ENCODE measurements at places on chromosomes 2 and 18. TPM values are rescaled to one million over a fixed set of nuclear protein-coding genes. Genes with fewer than 3 reads are reported as not detected.
A peak's percentile ranks its signal among the peaks of the same experiment; 100 is the strongest.

The LOXL3 gene
- 0.81 TPM for total RNA-seq

DNA sequence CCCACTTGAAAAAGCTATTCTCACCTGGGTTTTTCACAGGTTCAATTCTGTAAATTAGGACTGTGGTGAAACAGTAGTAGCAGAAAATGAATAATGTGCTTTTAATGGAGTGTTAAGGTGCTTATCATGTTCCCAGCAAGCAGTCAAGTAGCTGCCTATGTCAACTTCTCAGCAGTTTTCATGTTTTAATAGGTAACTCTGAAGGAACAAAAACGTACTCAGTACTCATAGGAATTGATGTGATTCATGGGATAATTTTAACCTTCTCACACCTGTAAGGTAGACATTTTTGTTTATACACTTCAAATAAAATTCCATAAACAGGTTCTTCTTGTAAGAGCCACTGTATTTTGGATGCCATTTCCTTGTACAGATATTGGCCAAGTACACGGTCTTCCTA, 801.6 kb downstream of the MBD2 start:
- no peaks in the 10 kb centered on the region for H3K4me1 ChIP-seq
- no peaks in the 10 kb centered on the region for H3K27me3 ChIP-seq
- H3K4me3 ChIP-seq = no peak overlapping the region
- no peak overlapping the region for H3K27ac ChIP-seq

- H3K4me1 ChIP-seq = peaks cover 10% of the 10 kb centered on the region
- no peaks in the 10 kb centered on the region for H3K36me3 ChIP-seq
- H3K27me3 ChIP-seq = peaks cover 2% of the 10 kb centered on the region
- no peak overlapping the region for H3K27ac ChIP-seq
These were observed 2.3 kb upstream of the ALKAL2 start for GRCh38 chr2:290090-290722.

The GPR45 gene
- total RNA-seq = not detected

- H3K27ac ChIP-seq = no peak overlapping the region
- H3K36me3 ChIP-seq = no peaks in the 10 kb centered on the region
- no peaks in the 10 kb centered on the region for H3K27me3 ChIP-seq
- H3K4me3 ChIP-seq = no peak overlapping the region
- peaks cover 13% of the 10 kb centered on the region for H3K4me1 ChIP-seq
- DNase-seq = no peak
These were observed 114.2 kb downstream of the RTP5 start for GRCh38 chr2:241983571-241984270.

The GKN1 gene
- not detected for total RNA-seq

- DNase-seq = no peak
- H3K36me3 ChIP-seq = no peaks in the 10 kb centered on the region
- H3K4me3 ChIP-seq = no peak overlapping the region
- no peaks in the 10 kb centered on the region for H3K27me3 ChIP-seq
These were observed 242.4 kb upstream of the SLC39A10 start for GRCh38 chr2:195414537-195415100.

- H3K27ac ChIP-seq = no peak overlapping the region
- no peak overlapping the region for H3K4me3 ChIP-seq
- H3K27me3 ChIP-seq = no peaks in the 10 kb centered on the region
- H3K36me3 ChIP-seq = no peaks in the 10 kb centered on the region
These were observed 62.4 kb downstream of the PLB1 start for GRCh38 chr2:28558158-28558820.

GRCh38 chr2:76202866-76203265, 492.2 kb upstream of the GCFC2 start:
- no peak overlapping the region for H3K4me3 ChIP-seq
- no peaks in the 10 kb centered on the region for H3K36me3 ChIP-seq
- no peak overlapping the region for H3K27ac ChIP-seq
- H3K4me1 ChIP-seq = no peaks in the 10 kb centered on the region

The PFN4 gene
- not detected for total RNA-seq

DNA sequence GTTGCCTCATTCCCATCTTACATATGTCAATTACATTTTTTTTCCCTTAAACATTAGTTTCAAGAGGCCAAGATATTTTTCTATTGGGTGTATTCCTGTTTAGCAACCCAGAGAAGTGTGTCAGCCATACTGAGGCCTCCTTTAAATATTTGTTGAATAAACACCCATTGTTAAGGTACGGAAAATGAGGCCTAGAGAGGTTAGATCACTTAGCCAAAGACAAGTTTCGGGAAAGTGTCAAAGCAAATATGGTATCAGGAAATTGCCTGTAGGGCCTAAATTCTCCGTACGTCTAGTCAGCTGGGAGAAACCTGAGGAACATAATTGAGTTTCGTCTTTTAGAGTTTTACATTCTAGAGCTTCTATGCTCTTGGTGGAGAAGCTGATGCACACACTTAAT, 1138.3 kb downstream of the DPP10 start:
- no peak overlapping the region for H3K4me3 ChIP-seq
- H3K4me1 ChIP-seq = no peaks in the 10 kb centered on the region
- no peaks in the 10 kb centered on the region for H3K27me3 ChIP-seq
- H3K27ac ChIP-seq = no peak overlapping the region

DNA sequence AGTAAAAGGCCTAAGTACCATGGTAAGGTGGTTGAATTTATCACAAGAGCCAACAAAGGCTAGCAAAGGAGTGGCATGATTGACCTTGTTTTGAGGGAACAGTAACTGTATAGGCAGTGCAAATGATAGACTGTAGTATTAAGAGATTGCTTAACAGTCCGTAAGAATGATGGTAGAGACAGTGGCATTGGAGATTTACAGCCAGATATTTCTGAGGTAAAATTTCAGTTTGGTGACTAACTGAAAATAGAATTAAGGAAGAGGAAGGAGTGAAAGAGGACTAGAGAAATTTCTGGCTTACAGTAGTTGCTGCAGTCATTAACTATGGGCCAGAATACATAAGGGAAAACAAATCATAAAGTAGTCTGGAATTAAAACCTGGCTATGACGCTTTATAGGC, 4.4 kb upstream of the BAZ2B start:
- no peak overlapping the region for H3K27ac ChIP-seq
- no peaks in the 10 kb centered on the region for H3K36me3 ChIP-seq
- no peak for DNase-seq
- no peak overlapping the region for H3K4me3 ChIP-seq

- no peak overlapping the region for H3K27ac ChIP-seq
- no peaks in the 10 kb centered on the region for H3K4me1 ChIP-seq
- no peak for DNase-seq
- no peak overlapping the region for H3K4me3 ChIP-seq
- no peaks in the 10 kb centered on the region for H3K36me3 ChIP-seq
These were observed 60.6 kb upstream of the ATP8B1 start for GRCh38 chr18:57863706-57864105.

DNA sequence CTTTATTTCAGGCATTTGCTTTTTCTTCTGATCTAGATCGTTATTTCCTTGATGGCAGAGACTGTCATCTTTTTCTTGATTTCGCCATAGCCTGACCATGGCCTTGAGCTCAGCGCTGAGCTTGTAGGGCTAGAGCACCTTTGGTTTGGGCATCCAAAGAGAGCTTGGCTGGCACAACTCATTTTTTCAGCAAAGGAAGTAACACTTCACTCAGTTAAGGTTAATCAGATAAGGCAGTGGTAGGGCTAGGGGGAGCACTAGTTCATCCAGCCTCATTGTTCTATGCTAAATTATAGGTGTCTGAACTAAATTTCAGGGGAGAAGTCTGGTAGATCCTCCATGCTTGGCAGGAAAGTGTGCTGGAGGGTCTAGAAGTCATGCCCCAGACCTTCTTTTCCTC, 125.0 kb downstream of the SETBP1 start:
- no peaks in the 10 kb centered on the region for H3K4me1 ChIP-seq
- H3K36me3 ChIP-seq = no peaks in the 10 kb centered on the region
- DNase-seq = no peak
- H3K27me3 ChIP-seq = no peaks in the 10 kb centered on the region

The OR6B3 gene
- not detected for total RNA-seq

The C1GALT1C1L gene
- not detected for total RNA-seq

The INPP1 gene
- 5.1 TPM for total RNA-seq

- H3K27ac ChIP-seq = no peak overlapping the region
- no peaks in the 10 kb centered on the region for H3K4me1 ChIP-seq
- no peaks in the 10 kb centered on the region for H3K36me3 ChIP-seq
- H3K4me3 ChIP-seq = no peak overlapping the region
- DNase-seq = no peak
These were observed 34.9 kb downstream of the NOL4 start for GRCh38 chr18:34189656-34190435.

The CASP10 gene
- 40.8 TPM for total RNA-seq

The REG3G gene
- total RNA-seq = not detected

The FABP1 gene
- not detected for total RNA-seq

The PLEKHM3 gene
- total RNA-seq = 16.1 TPM

- H3K36me3 ChIP-seq = no peaks in the 10 kb centered on the region
- no peak overlapping the region for H3K27ac ChIP-seq
- H3K4me3 ChIP-seq = no peak overlapping the region
- DNase-seq = no peak
- H3K4me1 ChIP-seq = no peaks in the 10 kb centered on the region
These were observed 53.9 kb upstream of the CTAGE1 start for GRCh38 chr18:22471546-22472131.

DNA sequence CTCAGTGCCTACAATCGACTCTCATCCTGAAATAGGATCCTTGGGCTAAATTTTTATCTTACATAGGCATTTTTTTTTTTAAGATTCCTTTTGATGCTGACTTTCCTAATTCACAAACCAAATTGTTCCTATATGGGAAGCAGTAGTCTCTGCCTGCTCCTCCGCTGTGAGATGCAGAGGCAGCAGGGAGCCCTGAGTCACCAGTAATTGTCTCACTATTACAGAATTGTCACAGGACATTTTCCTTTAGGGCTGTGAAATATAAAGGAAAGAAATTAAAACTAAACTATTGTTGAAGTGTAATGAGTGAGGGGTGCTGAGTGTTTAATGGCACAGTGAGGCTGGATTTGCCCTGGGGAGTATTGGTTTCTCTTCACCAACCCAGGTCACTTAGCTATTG, 63.8 kb downstream of the MYO3B start:
- no peaks in the 10 kb centered on the region for H3K27me3 ChIP-seq
- H3K27ac ChIP-seq = no peak overlapping the region
- H3K36me3 ChIP-seq = no peaks in the 10 kb centered on the region
- no peaks in the 10 kb centered on the region for H3K4me1 ChIP-seq

- H3K4me3 ChIP-seq = no peak overlapping the region
- DNase-seq = no peak
- H3K27ac ChIP-seq = no peak overlapping the region
- no peaks in the 10 kb centered on the region for H3K27me3 ChIP-seq
These were observed 230.2 kb downstream of the ZBTB7C start for GRCh38 chr18:48179001-48179400.

GRCh38 chr2:179424571-179424970, 159.9 kb upstream of the SESTD1 start:
- no peak overlapping the region for H3K27ac ChIP-seq
- no peaks in the 10 kb centered on the region for H3K36me3 ChIP-seq
- H3K4me1 ChIP-seq = no peaks in the 10 kb centered on the region
- H3K27me3 ChIP-seq = no peaks in the 10 kb centered on the region
- no peak overlapping the region for H3K4me3 ChIP-seq

GRCh38 chr2:205972113-205972512, 113.9 kb downstream of the INO80D start:
- no peak overlapping the region for H3K27ac ChIP-seq
- H3K4me3 ChIP-seq = no peak overlapping the region
- no peaks in the 10 kb centered on the region for H3K36me3 ChIP-seq
- no peak for DNase-seq
- H3K4me1 ChIP-seq = no peaks in the 10 kb centered on the region

The EMX1 gene
- total RNA-seq = not detected

The AKAIN1 gene
- total RNA-seq = not detected

GRCh38 chr2:48400553-48401164, 129.3 kb upstream of the STON1 start:
- H3K27ac ChIP-seq = no peak overlapping the region
- no peaks in the 10 kb centered on the region for H3K36me3 ChIP-seq
- no peak for DNase-seq
- H3K4me3 ChIP-seq = no peak overlapping the region
- no peaks in the 10 kb centered on the region for H3K27me3 ChIP-seq

GRCh38 chr18:24850532-24850931, 390.1 kb downstream of the HRH4 start:
- no peak for DNase-seq
- no peak overlapping the region for H3K4me3 ChIP-seq
- no peaks in the 10 kb centered on the region for H3K36me3 ChIP-seq
- no peaks in the 10 kb centered on the region for H3K4me1 ChIP-seq
- no peak overlapping the region for H3K27ac ChIP-seq
- H3K27me3 ChIP-seq = no peaks in the 10 kb centered on the region

The UGT1A3 gene
- total RNA-seq = not detected

The HAUS1 gene
- total RNA-seq = 11.7 TPM

The FBXO15 gene
- total RNA-seq = 1.3 TPM

- no peak overlapping the region for H3K4me3 ChIP-seq
- no peaks in the 10 kb centered on the region for H3K27me3 ChIP-seq
- no peak for DNase-seq
- no peaks in the 10 kb centered on the region for H3K36me3 ChIP-seq
These were observed 47.4 kb upstream of the SIX3 start for GRCh38 chr2:44894058-44894457.

The DYSF gene
- 28.2 TPM for total RNA-seq

DNA sequence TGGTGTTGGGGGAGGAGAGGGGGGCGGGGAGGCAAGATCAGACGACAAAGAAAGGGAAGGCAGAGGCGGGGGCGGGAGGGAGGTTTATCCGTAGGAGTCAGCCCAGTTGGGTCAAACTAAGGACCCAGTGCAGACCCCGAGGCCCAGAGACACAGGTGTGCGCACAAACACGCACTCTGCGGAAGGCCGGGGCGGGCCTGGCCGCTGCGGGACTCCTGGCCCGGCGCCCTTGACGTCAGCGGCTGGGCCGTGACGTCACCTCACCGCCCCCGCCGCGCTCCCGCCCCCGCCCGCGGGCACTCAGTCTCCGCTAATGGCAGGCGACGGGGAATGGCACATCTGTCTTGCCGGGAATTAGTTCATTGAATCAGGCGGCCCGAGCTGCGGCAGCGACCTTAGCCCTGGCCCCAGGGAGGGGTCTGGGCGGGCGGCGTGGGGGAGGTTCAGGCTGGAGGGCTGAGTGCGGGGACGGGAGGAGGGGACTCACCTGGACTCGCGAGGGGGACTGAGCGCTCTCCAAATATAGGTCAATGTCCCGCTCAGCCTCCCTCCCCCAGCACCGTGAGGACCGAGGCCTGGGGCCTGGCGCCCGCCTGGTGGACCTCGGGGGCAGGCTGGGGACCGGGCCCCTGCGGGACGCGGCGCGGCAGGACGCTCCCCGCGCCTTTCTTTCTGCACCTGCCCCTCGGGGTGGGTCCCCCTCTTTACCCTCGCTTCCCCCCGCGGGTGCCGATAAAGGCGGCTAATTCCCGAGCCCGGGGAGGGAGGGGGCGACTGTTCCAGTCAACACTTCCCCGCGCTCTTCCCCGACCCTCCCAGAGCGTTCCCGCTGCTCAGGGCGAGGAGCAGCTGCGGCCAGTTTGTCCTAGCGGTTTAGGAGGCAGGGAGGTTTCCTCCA, 15.5 kb upstream of the ECEL1 start:
- H3K4me1 ChIP-seq = peaks cover 4% of the 10 kb centered on the region
- no peaks in the 10 kb centered on the region for H3K27me3 ChIP-seq
- DNase-seq = peak; percentile 64
- H3K36me3 ChIP-seq = no peaks in the 10 kb centered on the region
- H3K27ac ChIP-seq = no peak overlapping the region

- DNase-seq = no peak
- no peaks in the 10 kb centered on the region for H3K4me1 ChIP-seq
- no peaks in the 10 kb centered on the region for H3K36me3 ChIP-seq
- H3K4me3 ChIP-seq = no peak overlapping the region
- H3K27ac ChIP-seq = no peak overlapping the region
- no peaks in the 10 kb centered on the region for H3K27me3 ChIP-seq
These were observed 3.1 kb downstream of the DES start for GRCh38 chr2:219421323-219421722.
